Right lung (tissue), 10 donors: ENCODE measurements at places on chromosomes 7 and 10. TPM values are rescaled to one million over a fixed set of nuclear protein-coding genes. Genes with fewer than 3 reads are reported as not detected.

GRCh38 chr10:4353059-4353655, 472.9 kb upstream of the AKR1E2 start:
- no peak for DNase-seq

The SCART1 gene
- polyA plus RNA-seq, result 3.5 TPM

DNA sequence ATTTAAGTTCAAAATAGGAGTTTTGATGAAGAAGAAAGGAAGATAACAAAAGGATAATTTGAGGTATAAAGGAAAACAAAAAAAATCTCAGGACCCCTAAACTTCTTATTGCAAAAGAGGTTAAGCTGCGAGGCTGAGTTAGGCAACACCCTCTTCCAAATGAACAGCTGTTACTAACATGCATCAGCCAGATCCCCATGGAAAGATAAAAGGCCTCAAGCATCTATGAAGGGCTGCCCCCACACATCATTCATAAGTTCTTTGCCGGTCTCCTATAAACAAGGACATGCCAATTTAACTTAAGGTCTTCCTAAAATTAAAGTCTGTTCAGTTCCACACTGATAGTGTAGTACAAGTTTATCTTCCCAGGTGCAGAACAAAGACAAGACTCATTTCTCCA, 75.8 kb upstream of the IMMP2L start:
- DNase-seq, result peak; percentile 56

GRCh38 chr10:111360260-111360925, 283.6 kb downstream of the ADRA2A start:
- DNase-seq, result peak; percentile 26

The EBF3 gene
- 1.7 TPM for polyA plus RNA-seq

The SPDYE2B gene
- polyA plus RNA-seq, result 3.1 TPM

GRCh38 chr10:78065611-78066010, 31.9 kb downstream of the RPS24 start:
- DNase-seq, result no peak

- peak; percentile 87 for DNase-seq
These were observed 198.2 kb downstream of the MLLT10 start for GRCh38 chr10:21732067-21732772.

- peak; percentile 13 for DNase-seq
These were observed 220.9 kb upstream of the MKLN1 start for GRCh38 chr7:131106681-131107336.

- DNase-seq, result no peak
These were observed 14.8 kb downstream of the TLX1 start for GRCh38 chr10:101145750-101146391.

- DNase-seq, result no peak
These were observed 191.8 kb downstream of the PTPRN2 start for GRCh38 chr7:158395780-158396278.

- DNase-seq, result peak; percentile 36
These were observed 660 bp downstream of the SUV39H2 start for GRCh38 chr10:14879124-14879927.

DNA sequence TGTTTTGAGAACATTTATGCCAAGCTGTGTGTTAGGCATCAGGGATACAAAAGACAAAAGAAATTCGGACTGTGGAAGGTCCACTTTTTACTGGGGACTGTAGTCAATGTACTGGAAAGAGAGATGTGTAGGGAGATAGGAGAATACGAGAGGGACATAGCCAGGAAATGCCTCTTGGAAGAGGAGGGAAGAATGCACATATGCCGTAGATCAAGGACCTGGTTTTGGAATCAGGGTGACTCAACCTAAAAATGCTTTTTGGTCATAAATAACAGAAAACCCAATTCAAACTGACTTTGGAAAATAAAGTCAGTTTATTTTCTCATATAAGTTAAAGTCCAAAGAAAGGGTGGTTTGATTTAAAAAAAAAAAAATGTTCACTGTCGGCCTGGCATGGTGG, 140.3 kb upstream of the TCF7L2 start:
- DNase-seq, result no peak

GRCh38 chr10:49735848-49736563, 26.1 kb downstream of the OGDHL start:
- DNase-seq, result no peak

DNA sequence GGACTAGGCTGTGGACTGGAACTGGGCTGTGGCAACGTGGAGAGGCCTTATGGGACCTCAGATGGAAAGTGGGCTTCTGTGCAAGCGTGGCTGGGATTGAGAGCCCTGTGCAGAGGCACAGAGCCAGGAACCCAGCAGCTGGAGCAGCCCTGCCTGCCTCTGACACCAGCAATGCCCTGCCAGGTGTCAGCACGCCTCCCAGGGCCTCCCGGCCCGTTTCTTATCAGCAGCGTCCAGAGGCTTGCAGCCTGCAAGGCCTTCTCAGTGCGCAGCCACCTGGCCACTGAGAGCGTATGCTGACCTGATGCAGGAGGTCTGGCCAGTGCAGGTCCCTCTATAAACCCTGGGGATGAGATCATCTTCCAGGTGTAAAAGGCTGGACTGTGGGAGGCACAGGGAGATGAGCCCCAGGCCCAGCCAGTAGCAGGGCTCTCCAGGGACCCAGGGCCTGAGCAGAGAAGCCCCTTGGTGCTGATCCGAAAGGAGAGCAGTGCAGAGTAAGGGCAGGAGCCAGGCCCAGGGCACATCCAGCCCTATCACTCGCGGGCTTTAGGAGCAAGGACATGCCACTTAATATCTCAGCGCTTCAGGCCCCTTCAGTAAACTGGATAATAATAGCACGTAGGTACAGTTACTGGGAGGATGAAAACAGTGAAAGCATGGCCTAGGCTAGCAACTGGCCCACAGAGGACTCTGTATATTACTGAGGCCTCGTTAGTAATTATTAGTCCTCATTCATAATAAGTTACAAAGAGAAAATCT, 38.8 kb upstream of the ANTXRL start:
- DNase-seq, result no peak
